ENCODE measurements at places on chromosomes 11 and 22.

DNA sequence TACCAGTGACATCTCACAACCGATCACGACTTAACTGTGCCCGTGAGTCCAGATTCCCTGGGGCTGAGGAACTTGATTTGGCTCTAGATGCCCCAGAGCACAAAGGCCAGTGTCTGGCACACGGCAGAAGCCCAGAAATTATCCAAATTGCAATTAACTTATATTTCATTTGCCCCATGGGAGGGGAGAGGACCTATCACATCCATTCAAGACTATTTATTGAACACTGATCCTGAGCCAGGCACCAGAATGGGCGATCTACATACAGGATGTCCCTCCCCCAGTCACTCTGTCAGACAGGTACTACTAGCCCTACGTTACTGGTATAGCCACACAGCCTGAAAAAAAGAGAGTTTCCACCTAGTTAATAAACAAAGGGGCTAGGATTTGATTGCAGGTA lies 5.1 kb downstream of the DNAL4 start:
- no peak for DNase-seq

DNA sequence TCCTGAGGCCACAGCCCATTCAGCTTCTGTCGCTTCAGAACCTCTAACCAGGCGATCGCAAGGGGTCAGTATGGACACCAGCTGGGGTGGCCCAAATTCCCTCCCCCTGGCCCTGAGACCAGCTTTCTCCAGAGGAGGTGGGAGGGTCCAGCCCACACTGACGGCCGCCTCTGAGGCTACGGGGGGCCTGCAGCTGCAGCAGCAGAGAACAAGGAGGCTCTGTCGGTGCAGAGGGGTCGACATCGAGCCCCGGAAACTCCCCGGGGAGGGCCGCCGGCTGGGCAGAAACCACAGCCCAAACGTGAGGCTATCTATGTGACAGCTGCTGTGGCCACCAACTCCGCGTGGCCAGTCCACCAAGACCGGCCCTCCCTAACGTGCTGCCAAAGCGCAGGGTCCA lies 40.8 kb downstream of the ELFN2 start:
- DNase-seq = no peak

DNA sequence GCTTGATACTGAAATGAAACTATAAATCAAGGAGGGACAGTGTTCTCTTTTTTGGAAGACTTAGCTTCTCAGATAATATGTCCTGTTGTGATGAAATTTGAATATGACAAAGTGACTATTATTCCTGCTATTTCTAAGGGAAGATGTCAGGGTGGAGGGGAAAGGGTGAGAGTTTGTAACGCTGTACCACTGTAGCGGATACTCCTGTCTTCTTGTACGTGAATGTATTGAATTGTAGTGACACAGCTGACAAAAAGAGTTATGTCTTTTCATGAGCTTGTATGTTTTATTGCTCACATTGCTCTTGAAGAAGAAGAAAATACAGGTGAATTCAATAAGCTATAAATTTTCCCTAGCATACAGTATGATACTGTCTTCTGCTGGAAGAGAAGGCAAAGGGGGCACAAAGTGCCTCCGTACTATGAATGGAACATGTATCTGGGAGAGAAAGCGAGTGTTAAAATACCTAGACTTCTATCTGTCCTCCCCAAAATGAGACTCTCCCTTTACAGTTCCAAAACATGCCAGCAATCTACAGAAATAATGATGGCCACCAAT lies 538.5 kb upstream of the LRRC4C start:
- no peak for DNase-seq

DNA sequence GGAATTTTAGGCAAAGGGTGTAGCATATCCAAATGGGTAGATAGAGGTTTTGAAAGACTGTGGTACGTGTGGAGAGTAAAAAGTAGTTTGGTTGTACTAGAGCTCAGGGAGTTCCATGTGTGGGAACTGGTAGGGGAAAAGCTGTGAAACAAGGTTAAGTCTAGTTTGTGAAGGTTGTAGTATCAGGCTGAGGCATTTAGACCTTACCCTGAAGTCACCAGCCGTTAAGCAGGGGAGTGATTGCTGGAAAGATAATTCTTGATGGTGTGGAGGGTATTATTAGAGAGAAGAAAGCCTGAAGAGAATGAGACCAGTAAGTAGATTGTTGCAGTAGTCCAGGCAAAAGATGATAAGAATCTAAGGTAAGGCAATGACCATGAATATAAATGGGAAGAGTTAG lies 68.0 kb downstream of the RNF169 start:
- DNase-seq = no peak

All from stomach (tissue), 19 donors.